ENCODE measurements at places on chromosomes 3 and 15.

GRCh38 chr3:67401921-67402320, 252.5 kb downstream of the SUCLG2 start:
- no peak for DNase-seq

DNA sequence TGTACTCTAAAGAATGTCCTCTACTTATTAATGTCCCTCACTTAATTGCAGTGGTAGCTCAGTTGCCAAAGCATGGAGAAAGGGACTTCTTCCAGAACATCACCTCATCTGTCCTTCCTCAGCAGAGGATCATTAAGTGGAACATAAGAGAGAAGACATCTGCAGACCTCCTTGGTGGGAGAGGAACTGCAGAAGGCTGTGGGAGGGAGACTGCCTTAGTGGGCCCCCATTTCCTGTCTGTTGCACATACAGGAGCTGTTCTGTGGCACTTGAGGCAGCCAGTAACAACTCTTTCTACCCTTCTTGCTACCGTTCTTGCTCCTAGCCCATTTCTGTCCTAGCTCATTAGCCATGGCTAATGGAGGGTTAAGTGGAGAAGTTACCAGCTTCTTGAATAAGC, 33.6 kb downstream of the HPS3 start:
- DNase-seq = no peak

GRCh38 chr15:88258093-88258641, 1.6 kb upstream of the NTRK3 start:
- DNase-seq = no peak

GRCh38 chr15:93823971-93824913, 407.1 kb upstream of the MCTP2 start:
- DNase-seq = no peak

- DNase-seq = no peak
These were observed 91.9 kb upstream of the SNRPN start for GRCh38 chr15:24862726-24863521.

GRCh38 chr3:158405507-158405906, 165.5 kb upstream of the MLF1 start:
- no peak for DNase-seq

Measured in urinary bladder (tissue), 4 donors.